ENCODE measurements at places on chromosomes 13 and 19.

DNA sequence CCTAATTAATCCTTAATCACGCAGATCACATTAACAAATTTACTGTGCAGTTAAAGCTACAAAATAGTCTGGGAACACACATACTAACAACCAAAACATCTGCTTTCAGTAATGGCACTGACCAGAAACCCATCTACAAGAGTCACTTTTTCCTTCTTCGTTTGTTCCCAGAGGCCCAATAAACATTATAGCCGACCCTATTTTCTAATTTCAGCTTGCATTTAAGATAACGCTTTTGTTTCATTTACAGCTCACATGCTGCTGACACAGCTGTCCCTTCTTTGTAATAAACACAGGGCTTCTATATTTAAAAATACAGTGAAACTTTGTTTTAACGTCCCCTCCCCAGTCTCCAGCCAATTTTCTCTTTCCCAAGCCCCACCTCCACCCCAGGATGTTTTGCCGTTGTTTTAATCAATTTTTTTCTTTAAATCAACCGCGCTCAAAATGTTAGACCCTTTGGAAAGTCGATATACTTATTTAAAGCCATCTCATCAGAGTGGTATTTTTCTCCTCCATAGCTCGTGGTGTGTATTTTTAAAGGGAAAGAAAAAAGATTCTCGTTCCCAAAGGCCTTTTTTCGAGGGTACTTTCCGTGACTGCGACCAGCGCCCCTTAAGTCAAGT is 1.7 kb upstream of the WBP4 start:
- no peak for DNase-seq

GRCh38 chr13:30810801-30811200 is 75.5 kb downstream of the ALOX5AP start:
- no peak for DNase-seq

GRCh38 chr19:49201042-49201441 is 43.5 kb downstream of the TRPM4 start:
- no peak for DNase-seq

DNA sequence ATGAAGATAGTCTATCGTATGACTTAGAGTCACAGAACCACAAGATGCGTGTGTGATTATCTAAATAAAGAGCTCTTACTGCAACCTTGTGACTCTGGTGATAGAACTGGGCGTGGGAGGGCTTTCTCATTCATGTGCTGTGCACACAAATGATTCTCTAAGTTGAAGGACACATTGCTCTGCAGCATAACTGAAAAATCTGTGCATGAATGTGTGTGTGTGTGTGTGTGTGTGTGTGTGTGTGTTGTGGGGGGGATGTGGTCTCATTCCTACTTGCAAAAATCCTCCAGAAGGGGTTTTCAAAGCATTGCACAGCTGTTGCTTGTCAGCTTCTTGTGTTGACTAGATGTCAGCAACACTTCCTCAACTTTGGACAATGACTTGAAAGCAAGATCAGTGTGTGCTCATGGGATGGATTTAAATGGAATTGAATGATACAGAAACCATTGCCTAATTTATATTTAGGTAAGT is 22.4 kb downstream of the LRCH1 start:
- no peak for DNase-seq

GRCh38 chr19:56543776-56544175 is 5.0 kb downstream of the ZFP28 start:
- no peak for DNase-seq

DNA sequence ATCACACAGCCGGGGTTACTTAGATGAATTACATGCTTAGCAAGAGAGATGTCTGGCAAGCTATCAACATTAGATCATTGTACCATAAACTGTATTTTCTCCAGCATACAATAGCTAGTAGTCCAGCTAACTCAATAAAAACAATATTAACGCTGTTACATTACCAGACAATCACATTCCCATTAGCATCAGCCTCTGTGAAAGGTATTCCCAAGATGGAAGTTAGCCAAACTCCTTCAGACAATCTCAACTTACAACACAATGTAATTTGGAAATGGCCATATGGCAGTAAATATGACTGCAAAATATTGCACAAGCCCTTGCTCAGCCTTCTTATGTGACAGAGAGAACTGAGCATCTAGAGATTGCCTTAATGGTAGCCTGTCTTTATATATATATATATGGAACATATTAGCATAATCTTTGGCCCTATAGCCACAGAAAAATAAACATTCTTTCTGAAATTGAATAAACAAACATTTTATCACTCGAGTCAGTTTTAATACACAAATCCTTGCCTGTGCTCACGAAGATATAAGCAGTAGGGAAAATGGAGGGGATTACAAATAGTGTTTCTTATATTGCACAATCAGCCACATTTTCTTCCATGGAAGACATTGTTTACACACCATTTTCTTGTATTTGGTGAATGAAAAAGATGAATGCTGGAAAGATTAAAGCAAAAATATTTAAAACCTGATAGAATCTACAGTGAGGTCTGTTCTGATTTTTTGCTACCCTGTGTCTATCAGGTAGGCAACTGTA is 1060.5 kb downstream of the DIAPH3 start:
- DNase-seq, result peak; percentile 81

- DNase-seq, result no peak
These were observed 85.8 kb downstream of the ATP8A2 start for GRCh38 chr13:25457566-25457965.

DNA sequence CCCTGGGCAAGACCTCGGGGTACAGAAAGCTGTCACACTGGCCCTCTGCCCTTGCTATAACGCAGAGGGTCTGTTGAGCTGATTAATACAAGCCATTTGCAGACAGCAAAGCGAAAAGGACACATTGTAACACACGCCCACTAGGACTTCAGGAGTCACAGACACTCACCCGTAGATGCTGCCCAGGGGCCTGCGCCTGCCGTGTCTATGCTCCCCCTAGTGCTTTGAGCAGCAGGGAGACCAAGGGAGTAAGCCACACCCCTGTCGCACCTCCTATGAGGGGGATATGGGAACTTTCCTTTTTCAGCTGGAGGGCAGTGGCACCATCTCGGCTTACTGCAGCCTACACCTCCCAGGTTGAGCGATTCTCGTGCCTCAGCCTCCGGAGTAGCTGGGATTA is 1930.2 kb downstream of the OLFM4 start:
- no peak for DNase-seq

DNA sequence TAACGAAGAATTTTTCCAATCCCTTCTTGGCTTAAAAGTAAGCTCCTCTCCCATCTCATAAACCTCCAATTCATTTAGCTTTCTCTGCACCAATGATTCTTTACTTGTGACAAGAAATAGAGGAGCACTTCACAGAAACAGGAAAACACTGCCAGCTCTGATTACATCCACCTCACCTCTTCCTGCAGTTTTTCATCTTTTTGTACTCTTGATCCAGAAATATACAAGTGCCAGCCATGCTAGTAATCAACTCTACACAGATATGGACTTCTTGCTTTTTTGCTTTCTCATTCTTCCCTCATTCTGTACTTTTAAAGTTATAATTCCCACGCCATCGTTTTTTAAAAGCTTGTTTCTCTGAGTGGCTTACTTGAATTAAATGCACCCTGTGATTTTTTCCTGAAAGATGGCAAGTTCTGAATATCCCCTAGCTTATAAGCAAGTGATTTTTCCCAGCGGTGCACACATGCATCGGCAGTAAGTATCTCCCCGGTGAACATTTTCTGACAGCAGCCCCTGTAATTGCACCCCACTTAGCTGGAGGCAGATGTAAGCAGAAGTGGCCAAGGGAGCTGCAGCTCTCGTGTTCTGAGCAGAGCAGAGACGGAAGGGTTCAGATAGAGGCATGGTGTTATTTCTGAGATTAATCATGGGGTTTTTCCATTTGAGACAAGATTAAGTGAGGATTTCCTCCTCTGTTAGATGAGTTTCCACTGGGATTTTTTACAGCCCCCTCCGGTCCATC is 340.7 kb downstream of the SLC7A1 start:
- DNase-seq, result no peak

GRCh38 chr13:43783820-43784219 is 3.0 kb downstream of the ENOX1 start:
- no peak for DNase-seq

- no peak for DNase-seq
These were observed 4.1 kb upstream of the UBE2L5 start for GRCh38 chr13:30418075-30418716.

DNA sequence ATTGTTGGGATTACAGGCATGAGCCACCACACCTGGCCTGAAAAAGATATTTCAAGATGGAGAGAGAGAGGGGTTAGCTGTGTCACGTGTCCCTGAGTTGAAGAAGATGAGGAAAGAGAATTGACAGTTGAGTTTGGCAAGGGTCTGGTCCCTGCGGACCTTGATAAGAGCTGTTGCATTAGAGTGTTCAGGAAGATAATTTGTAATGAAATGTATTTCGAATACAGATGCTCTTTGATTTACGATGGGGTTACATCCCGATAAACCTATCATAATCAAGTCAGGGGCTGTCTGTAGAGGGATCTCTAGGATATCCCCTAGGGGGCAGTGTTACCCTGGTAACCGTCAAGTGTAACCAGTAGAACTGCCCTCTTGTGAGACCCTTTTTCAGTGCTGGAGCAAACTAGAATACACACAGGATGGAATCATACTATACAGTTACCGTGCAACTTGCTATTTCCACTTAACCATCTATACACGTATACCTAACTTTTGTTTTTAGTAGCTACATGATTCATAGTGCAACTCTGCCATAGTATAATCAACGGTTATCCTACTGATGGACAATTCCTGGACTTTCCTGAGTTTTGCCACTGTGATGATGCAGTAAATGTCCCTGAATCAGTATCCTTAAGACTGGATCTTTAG is 1.5 kb upstream of the ELOF1 start:
- peak; percentile 47 for DNase-seq

DNA sequence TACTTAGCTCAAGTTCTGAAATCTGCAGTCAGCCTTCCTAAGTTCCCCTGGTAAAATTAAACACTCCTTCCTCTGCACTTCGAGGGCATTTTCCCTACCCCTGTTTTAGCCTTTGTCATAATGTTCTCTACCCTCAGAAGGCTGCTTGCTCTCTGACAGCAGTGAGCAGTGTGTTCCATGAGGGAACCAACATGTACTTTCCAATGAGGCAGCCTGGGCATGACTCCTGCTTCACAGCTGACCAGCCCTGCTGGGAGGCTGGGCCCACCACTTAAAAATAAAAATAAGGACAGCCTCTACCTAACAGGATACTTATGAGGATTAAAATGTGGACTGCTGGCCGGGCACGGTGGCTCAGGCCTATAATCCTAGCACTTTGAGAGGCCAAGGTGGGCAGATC is 26.4 kb downstream of the RUBCNL start:
- no peak for DNase-seq

DNA sequence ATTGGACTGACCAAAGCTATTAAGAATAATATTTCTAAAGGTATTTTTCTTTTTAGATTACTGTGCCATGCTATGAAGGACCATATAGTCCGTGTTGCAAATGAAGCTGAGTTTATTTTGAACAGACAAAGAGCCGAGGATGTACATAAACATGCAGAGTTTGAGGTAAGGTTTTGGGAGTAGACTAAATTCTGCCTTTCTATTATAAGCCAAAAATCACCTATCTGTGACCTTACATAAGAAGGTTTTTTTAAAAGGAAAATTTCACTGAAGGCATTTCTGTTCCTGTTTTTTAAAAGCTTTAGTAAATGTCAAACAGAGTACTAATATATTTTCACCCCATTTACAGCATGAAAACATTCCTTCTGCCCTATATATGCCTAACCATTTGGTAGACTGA is 127.4 kb downstream of the MAB21L1 start:
- DNase-seq, result no peak

DNA sequence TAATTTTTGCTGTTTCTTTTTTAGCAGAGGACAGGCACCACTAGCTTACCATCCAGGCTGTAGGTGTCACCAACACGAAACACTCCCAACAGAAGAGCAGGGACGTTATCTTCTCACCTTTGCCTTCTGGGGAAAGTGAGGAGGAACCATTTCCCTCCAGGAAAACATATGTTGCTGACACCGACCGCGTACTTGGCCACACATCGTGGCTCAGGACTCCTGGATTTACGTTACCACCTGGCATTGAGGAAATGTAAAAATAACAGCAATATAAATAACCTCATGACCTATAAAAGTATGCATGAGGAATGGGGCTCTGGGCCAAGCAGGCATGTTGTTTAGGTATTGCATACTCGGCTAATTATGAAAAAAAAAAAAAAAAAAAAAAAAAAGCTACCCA is 525.1 kb downstream of the MYO16 start:
- DNase-seq, result no peak

- DNase-seq, result no peak
These were observed 247.5 kb downstream of the VWA8 start for GRCh38 chr13:41713405-41713804.

- DNase-seq, result no peak
These were observed 41.9 kb upstream of the POSTN start for GRCh38 chr13:37640499-37640898.

DNA sequence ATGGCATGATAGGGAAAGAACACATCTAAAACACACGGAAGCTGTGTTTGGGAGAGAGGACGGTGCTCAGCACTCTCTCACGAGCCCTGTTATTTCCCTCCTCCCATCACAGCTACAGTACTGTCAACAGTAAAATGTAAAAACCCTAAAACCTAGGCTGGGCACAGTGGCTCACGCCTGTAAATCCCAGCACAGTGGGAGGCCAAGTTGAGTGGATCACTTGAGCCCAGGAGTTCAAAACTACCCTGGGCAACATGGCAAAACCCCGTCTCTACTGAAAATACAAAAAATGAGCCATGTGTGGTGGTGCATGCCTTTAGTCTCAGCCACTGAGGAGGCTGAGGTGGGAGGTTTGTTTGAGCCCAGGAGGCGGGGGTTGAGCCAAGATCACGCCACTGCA is 54.8 kb downstream of the FOXO1 start:
- no peak for DNase-seq

DNA sequence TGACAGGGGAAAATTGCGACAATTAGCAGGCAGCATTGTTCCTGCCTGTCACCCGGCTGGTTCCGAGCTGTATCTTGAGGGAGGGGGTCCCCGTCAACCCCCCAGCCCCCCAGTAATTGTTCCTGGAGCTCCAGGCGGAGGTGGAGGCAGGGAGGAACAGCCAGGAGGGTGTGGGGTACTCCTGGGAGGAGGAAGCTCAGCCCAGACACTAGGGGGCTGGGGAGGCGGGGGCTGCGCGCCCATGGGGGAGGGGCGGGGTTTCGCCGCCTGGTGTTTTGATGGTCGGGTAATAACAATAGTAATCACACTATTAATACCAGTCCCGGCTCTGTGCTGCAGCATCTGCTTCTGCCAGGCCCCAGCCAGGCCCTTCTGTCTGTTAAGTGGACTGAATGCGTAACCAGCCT is 8.6 kb downstream of the NPAS1 start:
- DNase-seq, result no peak

DNA sequence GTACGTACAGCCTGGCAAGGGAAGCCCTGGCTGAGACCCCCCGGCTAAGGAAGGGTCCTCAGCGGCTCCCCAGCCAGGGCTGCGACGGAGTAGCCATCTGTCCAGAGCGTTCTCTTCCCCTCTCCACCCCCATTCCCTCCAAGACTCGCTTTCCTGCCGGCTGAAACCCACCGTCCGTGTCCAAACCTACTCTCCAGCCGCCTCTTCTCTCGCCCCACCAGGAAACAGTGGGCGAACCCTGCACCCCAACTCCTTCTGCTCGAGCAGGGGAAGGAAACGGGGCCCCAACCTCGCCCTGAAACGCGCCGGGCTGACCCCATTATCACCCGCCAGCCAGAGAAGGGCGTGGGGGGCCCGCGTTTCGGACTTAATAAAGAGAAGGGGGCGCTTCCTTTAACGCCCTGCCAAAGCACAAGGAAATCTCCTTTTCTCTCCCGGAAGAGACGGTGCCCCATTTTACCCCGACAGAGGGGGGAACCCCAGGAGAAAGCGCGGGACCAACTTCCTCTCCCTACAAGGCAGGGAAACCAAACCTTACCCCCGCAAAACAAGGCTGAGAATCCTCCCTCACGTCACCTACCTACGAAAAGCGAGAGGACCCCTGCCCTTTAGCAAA is 2.5 kb downstream of the ZC3H4 start:
- DNase-seq, result no peak

- DNase-seq, result no peak
These were observed 325.0 kb downstream of the DNAJC15 start for GRCh38 chr13:43348397-43348796.
